CD4-positive, alpha-beta T cell treated with Interleukin-4 for 1 hour (primary cell): ENCODE measurements at places on chromosomes 3 and 15.

GRCh38 chr3:175598740-175599139 is 739.6 kb downstream of the NAALADL2 start:
- no peak for DNase-seq

DNA sequence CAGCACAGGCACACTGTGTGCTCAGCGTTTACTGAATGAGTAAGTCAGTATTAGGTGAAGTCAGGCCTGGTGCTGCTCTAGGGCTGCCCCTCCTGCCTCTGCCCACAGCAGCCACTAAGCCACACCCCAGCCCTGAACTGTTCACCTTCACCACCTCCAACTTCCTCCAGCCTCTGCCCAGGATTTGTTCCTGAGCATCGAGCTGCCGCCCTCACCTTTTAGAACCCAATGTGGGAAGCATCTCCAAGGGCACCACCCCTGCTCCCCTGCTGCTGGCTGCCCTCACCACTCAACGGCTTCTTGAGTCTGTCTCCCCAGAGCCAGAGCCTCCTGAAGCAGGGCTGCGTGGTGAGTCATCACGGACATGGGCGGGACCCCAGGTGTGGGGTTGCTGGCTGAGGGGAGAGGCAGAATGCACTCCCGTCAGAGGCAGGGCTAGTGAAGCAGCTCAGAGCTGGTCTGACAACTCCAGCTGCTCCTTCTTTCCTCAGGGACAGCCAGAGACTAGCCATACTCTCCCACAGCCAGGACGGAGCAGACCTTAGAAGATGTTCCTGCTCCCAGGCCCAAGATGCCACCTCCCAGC is 5.8 kb downstream of the HYAL2 start:
- DNase-seq, result peak; percentile 62

GRCh38 chr3:170471149-170471548 is 52.5 kb downstream of the CLDN11 start:
- no peak for DNase-seq

DNA sequence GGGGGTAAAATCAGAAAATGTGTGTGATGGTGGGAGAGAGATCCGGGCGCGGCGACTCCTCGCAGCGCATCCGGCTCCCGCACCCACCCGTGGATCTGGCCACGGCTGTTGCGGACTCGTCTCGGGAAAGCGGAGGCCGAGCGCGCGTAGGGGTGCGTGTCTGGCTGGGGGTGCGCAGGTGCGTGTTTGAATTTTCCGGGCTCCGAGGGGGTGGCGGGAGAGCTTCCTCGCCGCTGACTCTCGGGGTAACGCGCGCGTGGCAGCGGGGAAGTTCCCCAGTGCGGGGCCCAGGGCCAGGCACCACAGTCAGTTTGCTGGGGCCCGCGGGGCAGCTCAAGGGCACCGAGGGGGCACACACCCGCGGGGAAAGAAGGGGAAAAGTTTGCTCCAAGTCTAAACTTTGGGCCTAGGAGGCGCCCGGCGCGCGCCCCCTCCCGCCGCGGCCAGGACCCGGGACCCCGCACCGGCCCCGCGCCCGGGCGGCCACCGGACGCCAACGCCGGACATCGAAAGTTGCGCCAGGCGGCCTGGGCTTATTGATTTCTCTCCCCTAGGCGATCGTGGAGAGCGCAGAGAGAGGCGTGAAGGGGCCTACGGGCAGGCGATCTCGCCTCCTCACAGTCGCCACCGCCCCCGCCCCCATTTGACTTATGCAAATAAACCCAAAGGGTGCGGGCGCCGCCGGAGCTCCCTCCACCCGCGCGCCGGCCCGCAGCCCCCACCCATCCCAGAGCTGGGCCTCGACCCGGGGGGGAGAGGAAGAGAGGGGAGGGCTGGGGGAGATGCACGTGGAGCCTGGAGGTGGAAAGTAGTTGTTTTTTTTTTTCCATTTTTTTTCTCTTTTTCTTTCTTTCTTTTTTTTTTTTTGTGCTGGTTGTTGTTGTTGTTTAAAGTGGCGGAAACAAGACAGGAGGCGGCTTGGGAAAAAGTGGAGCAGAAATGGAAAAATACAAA is 639 bp downstream of the FOXP1 start:
- peak; percentile 76 for DNase-seq

DNA sequence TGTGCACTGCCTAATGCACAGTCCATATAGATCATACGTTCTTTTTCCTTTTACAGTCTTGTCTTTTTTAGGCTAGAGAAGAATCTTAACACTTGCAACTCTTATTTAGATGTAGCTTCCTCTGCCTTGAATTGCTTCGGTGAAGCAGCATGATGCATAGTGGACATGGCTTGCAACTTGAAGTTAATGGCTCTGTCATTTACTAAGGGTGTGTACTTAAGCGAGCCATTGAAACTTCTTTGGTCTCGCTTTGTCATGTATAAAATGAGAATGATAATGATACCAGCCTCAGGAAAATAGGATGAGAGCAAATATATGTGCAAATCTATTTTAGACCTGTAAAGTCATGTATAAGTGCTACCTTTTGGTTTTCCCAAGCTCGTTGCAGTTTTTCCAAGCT is 147.4 kb downstream of the GHSR start:
- no peak for DNase-seq

- DNase-seq, result no peak
Measured at GRCh38 chr3:52126036-52126435, 28.2 kb downstream of the POC1A start.

- DNase-seq, result no peak
Measured at GRCh38 chr3:53555068-53555588, 60.7 kb downstream of the CACNA1D start.

- no peak for DNase-seq
Measured at GRCh38 chr3:100169201-100169920, 55.1 kb upstream of the FILIP1L start.

GRCh38 chr15:36079021-36079420 is 500.4 kb upstream of the CDIN1 start:
- no peak for DNase-seq

DNA sequence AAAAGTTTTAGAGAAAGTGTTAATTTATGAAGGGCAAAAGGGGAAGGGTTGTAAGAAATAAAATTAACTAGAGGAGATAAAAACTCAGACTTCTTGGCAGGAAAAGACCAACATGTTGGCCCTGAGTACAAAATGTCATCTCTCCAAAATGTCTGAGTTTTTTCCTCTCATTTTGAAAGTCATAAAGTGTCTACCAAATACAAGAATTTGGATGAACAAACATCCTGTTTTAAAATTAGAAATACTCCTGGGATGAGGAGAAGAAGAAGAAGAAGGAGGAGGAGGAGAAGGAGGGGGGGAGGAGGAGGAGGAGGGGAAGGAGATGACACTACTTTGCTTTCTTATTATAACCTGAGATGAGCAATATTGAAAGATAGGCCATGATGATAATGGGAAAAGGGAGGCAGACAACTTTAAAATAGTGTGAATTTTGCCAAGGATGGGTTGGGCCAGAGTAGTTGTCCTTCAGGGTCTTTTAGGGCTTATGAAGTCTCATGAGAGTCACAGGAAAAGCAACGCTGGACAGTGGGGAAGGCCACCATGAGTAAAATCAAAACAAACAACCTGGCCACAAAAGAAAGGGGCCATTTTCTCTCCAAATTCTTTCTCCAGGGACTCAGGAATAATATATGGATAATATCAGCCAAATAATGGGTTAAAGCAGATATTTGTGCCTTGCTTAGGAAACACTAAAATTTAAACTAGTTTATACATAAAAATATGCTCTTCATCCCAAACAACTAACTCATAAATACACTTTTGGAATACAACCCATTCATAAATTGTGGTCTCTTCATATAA is 632.9 kb downstream of the EPHA3 start:
- no peak for DNase-seq

DNA sequence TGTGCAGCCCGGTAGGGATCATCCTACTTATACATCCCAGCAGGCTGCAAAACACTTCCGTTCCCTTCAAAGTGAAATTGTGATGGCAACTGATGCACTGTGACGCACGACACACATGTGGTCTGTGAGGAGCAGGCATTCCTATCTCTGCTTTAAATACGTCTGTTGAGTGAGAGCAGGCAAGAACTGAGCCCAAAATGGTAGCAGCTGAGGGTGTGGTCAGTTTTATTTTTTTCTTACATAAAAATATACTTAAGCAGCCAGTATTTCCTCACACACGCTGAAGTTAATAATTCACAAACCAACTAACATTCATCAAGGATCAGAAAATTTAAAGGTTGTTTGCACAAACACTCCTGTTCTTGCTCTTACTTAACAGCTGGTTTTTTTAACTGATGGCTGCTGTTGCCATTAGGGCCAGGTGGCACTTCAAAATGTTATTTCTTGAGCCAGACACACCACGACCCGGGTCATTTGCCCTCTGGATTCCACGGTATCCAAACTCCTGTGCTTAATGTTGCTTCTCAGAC is 23.9 kb downstream of the LRIG1 start:
- DNase-seq, result no peak

- no peak for DNase-seq
Measured at GRCh38 chr15:43067717-43068461, 37.9 kb downstream of the UBR1 start.

- DNase-seq, result no peak
Measured at GRCh38 chr15:62706317-62706716, 336.2 kb upstream of the TPM1 start.

DNA sequence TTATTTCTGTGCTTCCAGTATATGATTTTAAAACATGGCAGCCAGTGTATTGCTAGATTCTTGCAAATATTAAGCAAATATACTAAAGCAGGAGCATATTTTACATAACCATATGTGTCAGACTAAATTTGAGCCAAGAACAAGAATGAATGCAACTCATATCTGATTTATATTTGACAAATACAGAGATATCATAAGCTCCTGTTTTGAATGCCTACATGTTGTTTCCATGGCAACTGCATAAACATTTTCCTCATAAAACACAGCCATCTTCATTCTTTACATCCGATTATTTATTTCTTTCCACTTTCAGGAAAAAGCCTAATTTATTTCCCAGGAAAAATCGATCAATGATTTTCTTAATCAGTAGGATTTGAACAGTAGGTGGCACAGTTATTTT is 172.2 kb upstream of the TSPAN3 start:
- DNase-seq, result no peak

DNA sequence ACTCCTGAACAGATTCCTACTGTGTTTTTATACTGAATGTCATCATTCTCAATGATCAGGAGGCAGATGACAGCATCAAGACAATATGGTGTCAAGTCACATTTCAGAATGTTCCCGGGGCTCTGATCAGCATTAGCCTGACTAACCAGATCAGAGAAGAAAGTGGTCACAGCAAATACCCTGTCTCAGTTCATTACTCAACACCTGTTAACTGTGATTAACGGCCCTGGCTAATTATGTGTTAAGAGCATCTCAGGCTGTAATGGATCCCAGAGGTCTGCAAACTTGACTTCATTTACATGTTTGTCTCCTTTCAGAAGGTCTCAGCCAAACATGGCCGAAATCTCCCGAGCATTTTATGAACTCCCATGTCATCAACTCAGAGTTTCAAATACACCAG is 833.7 kb downstream of the FHIT start:
- DNase-seq, result no peak

- DNase-seq, result peak; percentile 10
Measured at GRCh38 chr3:67290438-67290837, 292.3 kb downstream of the KBTBD8 start.

- DNase-seq, result no peak
Measured at GRCh38 chr3:174488527-174488926, 370.6 kb upstream of the NAALADL2 start.

- DNase-seq, result no peak
Measured at GRCh38 chr3:196431181-196432136, 768 bp downstream of the UBXN7 start.

DNA sequence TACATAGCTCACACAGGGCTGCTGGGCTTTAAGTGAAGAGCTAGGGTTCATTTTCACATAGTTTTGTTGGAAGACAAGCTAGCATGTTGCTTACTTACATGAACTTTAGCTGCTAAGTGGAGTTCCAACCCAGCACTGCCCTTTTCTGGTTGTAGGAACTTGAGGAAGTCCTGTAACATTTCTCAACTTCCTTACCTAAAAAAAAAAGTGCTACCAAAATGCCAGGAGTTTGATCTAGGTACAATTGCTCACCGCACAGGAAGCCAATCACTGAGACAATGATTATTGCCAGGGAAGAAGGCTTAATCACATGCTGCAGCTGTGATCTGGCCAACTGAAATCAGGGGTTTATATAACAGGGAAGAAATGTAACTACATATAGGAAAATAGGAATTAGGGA is 52.8 kb downstream of the IL12A start:
- DNase-seq, result no peak

DNA sequence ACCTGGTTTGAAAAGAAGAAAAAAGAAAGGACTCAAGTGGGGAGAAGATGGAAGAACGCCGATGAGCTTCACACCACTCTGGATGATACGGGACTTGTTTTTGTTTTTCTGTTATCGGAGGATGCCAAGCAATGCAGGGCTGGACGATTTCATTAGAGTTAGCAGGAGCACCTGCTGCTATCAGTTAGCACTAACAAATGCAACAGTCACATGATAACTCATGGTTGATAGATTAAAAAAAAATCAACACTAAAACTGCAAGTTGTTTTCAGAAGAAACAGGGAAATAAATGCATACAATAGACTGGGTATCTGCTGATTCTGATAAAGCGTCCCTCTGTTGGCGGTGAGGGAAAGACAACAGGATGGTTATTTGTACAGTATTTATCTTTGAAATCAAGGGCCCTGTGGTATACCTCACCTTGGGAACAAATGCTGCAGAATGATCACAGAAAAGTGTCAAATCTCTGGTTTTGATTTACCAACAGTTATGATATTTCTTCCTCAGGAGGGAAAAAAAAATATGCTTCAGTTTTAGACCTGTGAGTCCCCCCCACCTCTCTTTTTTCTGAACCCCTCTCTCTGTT is 575.1 kb downstream of the FOXP1 start:
- peak; percentile 53 for DNase-seq

DNA sequence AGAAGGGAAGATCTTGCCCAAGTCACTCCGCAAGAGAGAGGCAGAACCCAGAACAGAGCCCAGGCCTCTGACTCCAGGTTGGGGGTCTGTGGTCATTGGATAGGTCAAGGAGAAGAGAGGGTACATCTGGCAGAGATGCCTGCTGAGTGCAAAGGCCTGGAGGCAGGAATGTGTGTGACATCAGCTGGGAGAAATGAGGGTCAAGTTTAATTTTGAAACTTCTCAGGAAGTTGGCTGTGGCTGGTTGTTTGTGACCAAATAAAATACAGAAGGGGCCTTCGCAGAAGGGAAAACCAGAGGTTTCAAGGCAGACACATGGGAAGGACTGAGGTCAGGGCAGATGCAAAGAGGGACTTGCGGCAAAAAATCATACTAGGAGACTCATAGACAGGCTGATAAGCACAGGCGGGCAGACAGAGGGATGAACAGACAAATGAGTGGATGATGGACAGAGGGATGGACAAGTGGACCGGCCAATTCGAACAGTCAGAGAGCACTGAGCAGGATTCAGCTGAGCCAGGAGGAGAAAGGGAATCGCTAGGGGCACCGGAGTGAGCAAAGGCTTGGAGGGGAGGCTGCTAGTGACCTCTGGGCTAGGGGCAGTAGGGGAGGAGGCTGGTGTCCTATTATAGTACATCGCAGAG is 28.8 kb upstream of the CACNA2D2 start:
- no peak for DNase-seq
